H9 (cell line): ENCODE measurements at places on chromosomes 2 and 18. TPM values are rescaled to one million over a fixed set of nuclear protein-coding genes. Genes with fewer than 3 reads are reported as not detected.

ELP2 gene
- total RNA-seq, result 129 and 137 TPM in 2 replicates

MTX2 gene
- 29.3 and 30.8 TPM in 2 replicates for total RNA-seq

ASB18 gene
- total RNA-seq, result not detected in 2 replicates

POTEE gene
- total RNA-seq, result 1.1 and 1.2 TPM in 2 replicates

ESPNL gene
- total RNA-seq, result 0.17 and 0.37 TPM in 2 replicates
